OCI-LY7 (cell line): ENCODE measurements at places on chromosomes 5 and 9.

DNA sequence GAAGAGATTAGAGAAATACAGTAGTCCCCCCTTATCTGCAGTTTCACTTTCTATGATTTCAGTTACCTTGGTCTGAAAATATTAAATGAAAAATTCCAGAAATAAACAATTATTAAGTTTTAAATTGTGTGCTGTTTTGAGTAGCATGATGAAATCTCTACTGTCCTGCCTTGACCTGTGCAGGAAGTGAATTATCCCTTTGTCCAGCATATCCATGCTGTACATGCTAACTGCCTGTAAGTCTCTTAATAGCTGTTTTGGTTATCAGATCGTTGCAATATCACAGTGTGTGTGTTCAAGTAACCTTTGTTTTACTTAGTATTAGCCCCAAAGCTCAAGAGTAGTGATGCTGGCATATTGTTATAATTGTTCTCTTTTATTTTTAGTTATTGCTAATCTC, 11.2 kb upstream of the JAK2 start:
- DNase-seq = no peak

DNA sequence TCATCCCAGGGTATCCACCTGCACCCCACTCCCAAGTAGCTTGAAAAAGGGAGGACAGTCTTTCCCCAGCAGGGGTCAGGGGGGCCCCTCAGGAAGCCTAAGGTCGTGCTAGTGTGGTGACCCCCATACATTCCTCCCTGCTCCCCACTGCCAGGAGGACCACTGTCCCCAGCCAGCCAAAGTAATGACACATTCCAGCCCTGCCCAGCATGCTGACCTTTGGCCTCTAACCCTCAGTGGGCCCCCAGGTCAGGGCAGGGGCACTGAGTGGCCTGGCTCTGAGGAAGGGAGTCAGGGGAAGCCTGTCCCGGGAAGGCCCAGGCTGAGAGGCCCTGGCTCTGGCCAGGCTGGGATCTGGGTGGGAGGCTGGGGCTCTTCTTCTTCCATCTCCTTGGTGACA, 8.8 kb downstream of the CPLX2 start:
- no peak for DNase-seq

GRCh38 chr5:133360693-133361472, 251.5 kb downstream of the FSTL4 start:
- DNase-seq = no peak

DNA sequence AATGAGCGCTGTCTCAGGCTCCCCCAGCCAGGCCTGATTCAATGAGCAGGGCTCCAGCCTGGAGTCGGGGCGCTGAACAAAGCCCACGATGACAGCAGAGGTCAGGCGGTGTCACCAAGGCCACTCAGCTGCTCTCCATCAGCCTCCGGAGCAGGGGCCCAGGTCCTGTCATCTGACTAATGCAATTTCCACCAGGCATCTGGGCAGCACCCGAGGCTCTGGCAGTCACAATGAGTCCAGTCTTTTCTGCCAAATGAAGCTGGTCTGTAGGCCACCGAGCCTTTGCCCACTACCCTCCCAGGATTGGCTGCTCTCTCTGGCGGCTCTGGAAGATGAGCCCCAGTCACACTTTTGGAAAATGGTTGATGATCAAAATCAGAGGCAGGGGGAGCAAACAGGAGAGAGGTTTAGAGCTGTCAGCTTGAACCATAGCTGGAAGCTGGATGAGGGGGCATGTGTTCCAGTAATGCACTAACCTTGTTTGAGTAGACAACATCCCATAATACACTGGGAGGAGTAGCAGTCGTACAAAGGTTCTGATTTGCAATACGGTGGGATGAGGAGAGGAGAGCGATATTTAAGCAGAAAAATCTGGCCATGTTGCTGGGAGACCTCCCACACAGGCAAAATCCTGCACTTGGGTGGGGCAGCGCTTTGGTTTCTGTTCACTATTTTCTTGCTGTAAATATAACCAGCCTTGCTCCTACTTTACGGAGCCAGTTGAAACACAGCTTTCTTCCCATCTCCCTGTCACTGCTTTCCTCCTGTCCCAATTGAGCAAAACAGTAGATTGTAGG, 306.4 kb upstream of the PANK3 start:
- no peak for DNase-seq

- peak; percentile 69 for DNase-seq
Observed at GRCh38 chr5:6745706-6746222, 32.5 kb downstream of the TENT4A start.

GRCh38 chr5:151637676-151638075, 46.5 kb upstream of the FAT2 start:
- DNase-seq = no peak

GRCh38 chr5:168808051-168808616, 229.0 kb upstream of the PANK3 start:
- DNase-seq = no peak

DNA sequence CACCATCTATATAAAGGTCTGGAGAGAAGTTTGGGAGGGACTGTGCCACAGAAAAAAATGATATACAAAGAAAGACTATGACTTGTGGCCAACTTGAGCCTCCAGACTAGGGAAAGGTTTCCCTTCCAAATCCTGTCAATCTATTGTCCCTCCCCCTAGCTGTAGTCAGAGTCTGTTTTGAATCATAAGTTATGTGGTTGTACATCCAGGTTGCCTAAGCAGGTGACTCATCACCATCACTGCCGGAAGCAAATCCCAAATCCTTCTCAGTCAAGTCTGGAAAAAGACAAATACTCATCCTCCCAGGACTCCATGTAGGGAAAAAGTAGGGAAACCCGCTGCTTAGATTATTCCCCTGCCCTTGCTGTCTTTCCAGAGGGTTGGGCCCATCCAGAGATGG, 235.7 kb downstream of the CDK5RAP2 start:
- no peak for DNase-seq

GRCh38 chr9:109771796-109772531, 8.0 kb upstream of the PALM2AKAP2 start:
- no peak for DNase-seq

- DNase-seq = peak; percentile 39
Observed at GRCh38 chr9:77455312-77455927, 192.7 kb downstream of the GNA14 start.

- DNase-seq = no peak
Observed at GRCh38 chr5:157497875-157498611, 38.0 kb downstream of the NIPAL4 start.

GRCh38 chr5:54296386-54296785, 14.0 kb downstream of the ARL15 start:
- peak; percentile 4 for DNase-seq

DNA sequence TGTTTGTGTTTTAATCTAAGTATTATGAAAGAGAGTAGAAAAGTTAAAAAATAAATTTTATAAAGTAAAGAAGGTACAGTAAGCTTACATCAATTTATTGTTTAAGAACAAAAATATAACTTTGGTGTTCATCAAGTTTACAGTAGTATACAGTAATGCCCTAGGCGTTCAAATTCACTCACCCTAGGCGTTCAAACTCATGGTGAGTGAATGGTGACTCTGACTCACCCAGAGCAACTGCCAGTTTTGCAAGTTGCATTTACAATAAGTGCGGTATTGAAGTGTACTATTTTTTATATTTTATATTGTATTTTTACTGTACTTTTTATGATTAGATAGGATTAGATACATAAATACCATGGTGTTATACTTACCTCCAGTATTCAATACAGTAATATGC, 421.3 kb downstream of the CDH12 start:
- no peak for DNase-seq
